Osteoblast (primary cell): ENCODE measurements at places on chromosomes 6 and 20. TPM values are rescaled to one million over a fixed set of nuclear protein-coding genes. Genes with fewer than 3 reads are reported as not detected.

- H3K36me3 ChIP-seq = no peaks in the 10 kb centered on the region
- no peaks in the 10 kb centered on the region for H3K4me1 ChIP-seq
- no peak overlapping the region for H3K27ac ChIP-seq
- H3K4me3 ChIP-seq = no peak overlapping the region
- DNase-seq = no peak
- H3K27me3 ChIP-seq = peaks cover 2% of the 10 kb centered on the region
Observed at GRCh38 chr20:24389686-24390085, 79.7 kb upstream of the SYNDIG1 start.

GRCh38 chr20:19232997-19233794 is 20.8 kb downstream of the SLC24A3 start:
- H3K27ac ChIP-seq = no peak overlapping the region
- H3K4me3 ChIP-seq = no peak overlapping the region

DNA sequence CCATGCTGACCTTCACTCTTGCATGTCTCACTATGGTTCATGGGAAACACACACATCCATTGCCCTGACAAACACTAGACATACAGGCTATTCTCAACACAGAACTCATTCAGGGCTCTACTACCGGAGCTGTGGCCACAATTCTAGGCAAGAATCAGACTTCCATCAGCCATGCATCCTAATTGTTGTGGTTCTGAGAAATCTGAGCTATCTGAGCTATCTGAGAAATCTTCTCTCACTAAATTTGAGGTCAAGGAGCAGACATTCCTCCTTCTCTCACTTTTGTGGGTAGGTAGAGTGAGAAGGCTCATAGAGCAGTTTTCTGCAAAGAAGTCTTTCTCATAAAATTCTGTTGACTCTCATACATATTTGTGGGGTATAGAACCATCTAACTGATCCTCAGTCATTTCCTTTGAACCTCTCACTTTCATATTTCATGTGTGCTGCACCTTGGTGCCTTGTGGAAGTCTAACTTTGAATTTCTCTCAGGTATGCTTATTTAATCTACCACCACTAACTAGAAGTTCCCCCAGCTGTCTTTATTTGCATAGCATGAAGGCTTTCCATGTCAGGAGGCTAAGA is 43.6 kb downstream of the ADGRF1 start:
- no peak overlapping the region for H3K4me3 ChIP-seq
- H3K4me1 ChIP-seq = no peaks in the 10 kb centered on the region
- no peaks in the 10 kb centered on the region for H3K36me3 ChIP-seq
- no peak overlapping the region for H3K27ac ChIP-seq
- H3K27me3 ChIP-seq = no peaks in the 10 kb centered on the region

DNA sequence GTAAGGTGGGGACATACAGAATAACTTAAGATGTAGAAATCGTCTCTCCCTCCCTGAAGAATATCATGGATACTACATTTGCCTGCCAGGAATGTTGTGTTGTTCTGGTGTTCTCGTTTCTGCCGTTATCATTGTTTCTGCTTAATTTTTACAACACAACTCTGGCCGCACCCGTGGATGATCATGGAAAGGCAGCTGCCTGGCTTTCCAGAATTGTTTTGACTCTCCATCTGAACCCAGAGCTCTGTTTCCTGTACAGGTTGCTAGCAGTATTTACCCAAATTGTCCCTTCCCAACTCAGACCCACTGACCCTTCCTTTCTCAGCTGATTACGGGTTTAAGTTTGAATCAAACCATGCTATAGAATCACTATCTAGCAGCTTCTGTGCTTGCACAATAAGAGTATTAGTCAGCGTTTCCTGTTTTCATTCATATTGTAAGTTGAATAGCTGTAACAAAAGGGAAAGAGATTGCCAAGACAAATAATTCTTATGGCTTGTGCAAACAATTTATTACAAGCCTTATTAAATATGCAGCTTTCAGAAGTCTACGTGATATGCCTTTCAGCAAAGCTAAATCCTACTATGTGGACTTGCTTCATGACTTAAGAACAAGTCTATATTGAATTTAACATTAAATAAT is 139.0 kb downstream of the MTHFD1L start:
- H3K27me3 ChIP-seq = no peaks in the 10 kb centered on the region
- DNase-seq = peak; percentile 87
- H3K4me3 ChIP-seq = peak overlapping the region; percentile 2
- peak overlapping the region; percentile 49 for H3K27ac ChIP-seq
- H3K4me1 ChIP-seq = peaks cover 14% of the 10 kb centered on the region

DNA sequence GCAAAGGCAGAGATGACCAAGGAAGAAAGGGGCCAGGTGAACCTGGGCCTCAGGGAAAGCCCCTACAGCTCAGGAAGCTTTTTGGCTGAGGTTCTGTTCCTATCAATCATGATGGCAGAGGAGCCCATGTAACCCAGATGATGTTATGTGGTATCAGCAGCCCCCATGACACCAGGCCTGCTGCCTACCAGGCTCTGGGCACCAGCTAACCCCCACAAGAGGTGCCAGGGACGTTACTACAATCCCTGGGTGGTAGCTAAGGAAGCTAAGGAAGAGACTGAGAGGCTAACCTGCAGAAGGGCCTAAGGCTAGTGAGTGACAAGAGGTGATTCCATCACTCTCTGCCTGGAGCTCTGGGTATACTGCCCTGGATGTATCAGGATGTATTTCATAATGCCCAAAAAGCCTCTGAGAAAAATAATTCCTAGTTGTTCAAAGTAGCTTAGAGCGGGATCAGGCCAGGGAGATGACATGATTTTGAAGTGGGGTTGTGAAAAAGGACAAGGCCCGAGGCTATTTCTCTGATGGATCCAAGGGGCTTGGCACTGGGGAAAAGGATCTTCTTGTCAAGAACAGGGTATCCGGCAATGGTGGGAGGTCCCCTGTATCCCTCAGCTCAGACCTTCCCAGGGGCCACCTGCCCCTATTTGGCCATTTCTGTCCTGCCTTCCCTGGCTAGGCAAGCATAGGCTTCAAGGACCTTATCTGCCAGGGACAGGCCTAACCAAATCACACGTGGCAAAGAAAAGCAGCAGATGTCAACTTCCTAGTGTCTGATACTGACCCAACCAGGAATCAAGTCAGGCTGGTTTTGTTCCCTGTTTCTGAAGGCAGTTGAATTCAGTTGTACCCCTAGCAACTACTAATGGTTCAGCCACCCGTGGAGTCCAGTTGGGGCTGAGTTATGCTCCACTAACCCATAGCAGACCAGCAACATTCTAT is 41.3 kb downstream of the PANK2 start:
- peaks cover 23% of the 10 kb centered on the region for H3K36me3 ChIP-seq
- peak; percentile 57 for DNase-seq
- no peak overlapping the region for H3K4me3 ChIP-seq
- H3K4me1 ChIP-seq = peaks cover 43% of the 10 kb centered on the region
- no peaks in the 10 kb centered on the region for H3K27me3 ChIP-seq
- no peak overlapping the region for H3K27ac ChIP-seq

DNA sequence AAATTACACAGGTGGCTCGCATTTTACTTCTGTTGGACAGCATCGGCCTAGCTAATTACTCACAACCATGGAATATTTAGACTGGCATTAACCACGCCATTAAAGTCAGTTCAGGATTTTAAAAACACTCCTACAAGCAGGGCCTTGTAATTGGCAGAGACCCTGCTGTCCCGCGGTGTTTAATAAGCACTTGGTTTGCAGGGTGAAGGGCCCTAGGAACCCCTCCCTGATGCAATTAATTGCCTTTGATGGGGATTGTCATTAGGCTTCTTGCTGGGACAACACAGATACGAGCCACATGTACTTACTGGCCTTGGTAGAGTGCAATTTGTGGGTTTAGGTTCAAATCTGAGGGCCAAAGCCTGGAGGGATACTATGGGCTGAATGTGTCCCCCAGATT is 7.8 kb upstream of the VSTM2L start:
- H3K4me3 ChIP-seq = no peak overlapping the region
- peaks cover 7% of the 10 kb centered on the region for H3K27me3 ChIP-seq
- H3K4me1 ChIP-seq = peaks cover 10% of the 10 kb centered on the region
- H3K36me3 ChIP-seq = no peaks in the 10 kb centered on the region

DNA sequence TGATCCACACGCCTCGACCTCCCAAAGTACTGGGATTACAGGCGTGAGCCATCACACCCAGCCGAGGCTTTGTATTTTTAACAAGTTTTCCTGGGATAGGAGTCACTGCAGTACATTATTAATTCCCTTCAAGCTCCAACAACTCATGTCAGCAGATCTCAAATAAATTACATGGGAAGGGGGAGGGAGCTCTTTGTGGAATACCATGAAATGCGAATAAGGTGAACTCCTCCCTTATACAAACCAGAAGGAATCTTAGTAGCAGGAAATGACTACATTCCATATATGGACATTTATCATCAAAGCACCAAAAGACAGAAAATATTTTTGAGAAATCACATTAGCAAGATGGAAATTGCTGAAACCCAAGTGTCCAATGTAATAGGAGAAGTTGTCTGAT is 2.9 kb downstream of the GSS start:
- no peak overlapping the region for H3K4me3 ChIP-seq
- peak; percentile 69 for DNase-seq
- no peaks in the 10 kb centered on the region for H3K27me3 ChIP-seq
- peaks cover 21% of the 10 kb centered on the region for H3K4me1 ChIP-seq

DNA sequence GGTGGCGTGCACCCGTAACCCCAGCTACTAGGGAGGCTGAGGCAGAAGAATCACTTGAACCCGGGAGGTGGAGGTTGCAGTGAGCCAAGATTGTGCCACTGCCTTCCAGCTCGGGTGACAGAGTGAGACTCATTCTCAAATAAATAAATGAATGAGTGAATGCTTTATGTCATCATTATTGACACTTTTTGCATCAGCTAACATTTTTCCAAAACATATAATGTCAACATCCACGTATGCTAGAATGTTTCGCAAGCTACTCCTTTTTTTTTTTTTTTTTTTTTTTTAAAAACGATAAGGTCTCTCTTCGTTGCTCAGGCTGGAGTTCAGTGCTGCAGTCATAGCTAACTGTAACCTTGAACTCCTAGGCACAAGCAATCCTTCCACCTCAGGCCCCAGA is 72.2 kb downstream of the SENP6 start:
- H3K27ac ChIP-seq = no peak overlapping the region
- peaks cover 58% of the 10 kb centered on the region for H3K36me3 ChIP-seq
- no peak for DNase-seq
- no peaks in the 10 kb centered on the region for H3K27me3 ChIP-seq

- H3K27me3 ChIP-seq = no peaks in the 10 kb centered on the region
- H3K27ac ChIP-seq = no peak overlapping the region
- no peak for DNase-seq
- H3K36me3 ChIP-seq = no peaks in the 10 kb centered on the region
- no peaks in the 10 kb centered on the region for H3K4me1 ChIP-seq
- H3K4me3 ChIP-seq = no peak overlapping the region
Observed at GRCh38 chr6:96466147-96466863, 55.3 kb upstream of the UFL1 start.

DNA sequence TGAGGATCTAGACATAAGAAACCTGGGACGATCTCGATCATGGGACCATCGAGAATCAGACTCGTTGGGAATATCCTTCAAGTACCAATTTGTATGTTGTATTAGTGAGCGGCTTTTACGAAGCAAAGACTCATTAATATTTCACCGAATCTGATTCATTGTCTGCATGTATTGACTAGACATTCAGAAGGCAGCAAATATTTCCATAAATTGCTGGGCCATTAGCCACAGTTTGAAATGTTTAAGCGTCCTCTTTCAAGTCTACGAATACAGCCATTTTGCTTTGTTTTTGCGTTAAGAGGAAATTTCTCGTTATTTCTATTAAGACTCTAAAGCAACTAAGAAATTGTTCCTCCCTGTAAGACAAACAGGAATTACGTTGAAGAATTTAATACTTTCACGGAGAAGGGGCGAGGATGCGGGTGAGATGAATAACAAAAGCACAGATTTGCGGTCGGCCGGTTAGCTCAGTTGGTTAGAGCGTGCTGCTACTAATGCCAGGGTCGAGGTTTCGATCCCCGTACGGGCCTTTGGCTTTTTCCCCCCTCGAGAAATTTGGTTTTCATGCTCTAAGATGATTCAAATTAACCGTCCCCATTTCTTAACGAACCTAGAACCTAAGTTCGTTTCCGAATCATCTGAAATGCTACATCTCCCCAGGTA is 18.5 kb downstream of the POM121L2 start:
- no peaks in the 10 kb centered on the region for H3K36me3 ChIP-seq
- peaks cover 25% of the 10 kb centered on the region for H3K4me1 ChIP-seq
- no peak overlapping the region for H3K27ac ChIP-seq
- peaks cover 32% of the 10 kb centered on the region for H3K27me3 ChIP-seq
- no peak overlapping the region for H3K4me3 ChIP-seq

DNA sequence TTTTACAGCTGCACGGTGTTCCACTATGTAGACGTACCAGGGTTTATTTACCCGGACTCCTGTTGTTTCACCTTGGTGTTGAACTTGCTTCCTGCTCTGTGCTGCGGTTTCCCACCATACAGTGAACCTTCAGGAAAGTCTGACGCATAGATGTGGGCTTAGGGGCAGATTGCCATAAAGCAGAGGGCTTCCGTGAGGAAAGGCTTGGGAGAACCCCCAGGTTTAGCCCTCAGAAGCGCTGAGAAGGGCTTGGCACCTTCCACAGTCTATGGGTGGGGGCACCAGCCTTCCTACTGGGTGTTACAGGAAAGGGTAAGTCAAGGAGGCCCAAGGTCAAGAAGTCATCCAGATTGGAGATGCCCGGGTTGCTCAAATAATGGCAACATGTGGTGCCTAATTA is 19.2 kb upstream of the MRPS18A start:
- no peaks in the 10 kb centered on the region for H3K36me3 ChIP-seq
- no peak for DNase-seq
- no peak overlapping the region for H3K27ac ChIP-seq
- peaks cover 30% of the 10 kb centered on the region for H3K4me1 ChIP-seq
- no peaks in the 10 kb centered on the region for H3K27me3 ChIP-seq

- H3K4me3 ChIP-seq = no peak overlapping the region
- H3K27ac ChIP-seq = peak overlapping the region; percentile 77
- H3K36me3 ChIP-seq = no peaks in the 10 kb centered on the region
- DNase-seq = peak; percentile 90
- H3K27me3 ChIP-seq = no peaks in the 10 kb centered on the region
- H3K4me1 ChIP-seq = peaks cover 74% of the 10 kb centered on the region
Observed at GRCh38 chr20:1813101-1813529, 82.1 kb upstream of the SIRPA start.

- peaks cover 21% of the 10 kb centered on the region for H3K4me1 ChIP-seq
- no peaks in the 10 kb centered on the region for H3K27me3 ChIP-seq
- H3K36me3 ChIP-seq = no peaks in the 10 kb centered on the region
- H3K27ac ChIP-seq = no peak overlapping the region
Observed at GRCh38 chr6:130776287-130776925, 50.8 kb upstream of the SMLR1 start.

DNA sequence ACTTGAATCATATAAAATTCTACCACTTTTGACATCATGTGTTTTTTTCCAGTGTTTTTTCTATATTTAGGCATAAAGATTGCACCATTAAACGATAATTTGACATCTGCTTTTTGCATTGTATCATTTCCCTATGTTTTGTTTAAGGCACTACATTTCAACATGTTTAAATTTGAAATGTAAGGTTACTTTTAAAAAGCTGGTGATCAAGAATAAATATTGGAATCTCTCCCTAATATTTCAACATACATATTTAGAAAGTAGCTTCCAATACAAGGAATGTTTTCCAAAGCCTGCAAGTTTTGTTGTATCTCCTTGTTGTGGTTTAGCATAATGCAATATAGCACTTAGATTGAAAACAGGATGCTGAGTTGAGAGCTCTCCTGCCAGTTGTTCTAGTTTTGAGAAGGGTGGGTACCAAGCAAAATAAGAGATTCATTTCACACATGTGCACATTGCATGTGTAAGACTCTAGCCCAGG is 76.5 kb downstream of the SYNJ2 start:
- H3K27me3 ChIP-seq = no peaks in the 10 kb centered on the region
- peaks cover 57% of the 10 kb centered on the region for H3K4me1 ChIP-seq
- no peak overlapping the region for H3K4me3 ChIP-seq
- DNase-seq = no peak
- peaks cover 62% of the 10 kb centered on the region for H3K36me3 ChIP-seq

Gene WFDC12
- not detected in 2 replicates for total RNA-seq

Gene MUCL3
- total RNA-seq = not detected in 2 replicates

Gene MDC1
- 5.1 and 5.3 TPM in 2 replicates for total RNA-seq

Gene VWA7
- total RNA-seq = 0.29 and 0.36 TPM in 2 replicates

Gene KLHDC3
- total RNA-seq = 122 and 123 TPM in 2 replicates

Gene PDYN
- not detected in 2 replicates for total RNA-seq

Gene STMN3
- 1.1 and 2.1 TPM in 2 replicates for total RNA-seq
